Astrocyte (in vitro differentiated cells and primary cell): ENCODE measurements at places on chromosomes 1 and 21.

GRCh38 chr1:233905416-233906051, 1.1 kb downstream of the SLC35F3 start:
- no peak for DNase-seq

GRCh38 chr1:59917785-59918180, 8.8 kb downstream of the CYP2J2 start:
- DNase-seq, result no peak

GRCh38 chr1:240000634-240001033, 91.0 kb upstream of the FMN2 start:
- DNase-seq, result peak; percentile 53

DNA sequence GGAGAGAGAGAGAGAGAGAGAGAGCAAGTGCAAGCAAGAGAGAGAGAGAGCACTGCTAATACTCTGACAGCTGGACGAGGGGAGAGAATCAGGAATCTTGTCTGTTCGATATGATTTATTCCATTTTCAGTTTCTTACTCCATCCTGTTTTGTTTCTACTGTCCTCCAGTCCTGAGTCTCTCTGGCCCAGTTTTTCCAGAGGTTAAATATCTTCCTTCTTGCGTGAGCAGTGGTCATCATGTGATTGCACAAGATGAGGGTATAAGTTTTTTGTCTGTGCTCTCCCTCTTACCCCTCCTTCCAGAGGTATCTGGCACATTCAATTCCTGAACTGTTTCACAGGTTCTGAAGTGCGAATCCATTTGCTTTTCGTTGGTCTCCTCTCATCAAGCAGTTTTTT, 16.8 kb downstream of the UBE2U start:
- no peak for DNase-seq

DNA sequence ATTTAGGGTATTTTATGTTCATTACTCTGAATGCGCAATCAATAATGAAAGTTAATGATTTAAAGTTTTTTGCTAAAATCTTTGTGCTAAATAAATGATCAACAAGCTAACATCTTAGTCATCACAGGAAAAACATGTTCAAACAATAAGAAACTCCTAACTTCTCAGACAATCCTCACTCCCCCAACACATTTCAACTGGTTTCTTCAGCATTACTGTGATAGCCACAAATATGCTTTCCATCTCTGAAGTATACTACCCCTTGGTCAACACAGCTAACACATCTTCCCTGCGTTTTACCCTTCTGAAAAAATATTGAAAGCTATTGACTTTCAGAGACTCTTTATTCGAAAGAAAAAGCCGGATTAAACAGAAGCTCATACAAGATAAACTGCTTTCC, 85.8 kb downstream of the ZNF644 start:
- peak; percentile 44 for DNase-seq
